HCEC 1CT (cell line): ENCODE measurements at places on chromosomes 1 and 21.

- no peak for DNase-seq
Observed at GRCh38 chr1:53366901-53367502, 39.1 kb upstream of the LRP8 start.

DNA sequence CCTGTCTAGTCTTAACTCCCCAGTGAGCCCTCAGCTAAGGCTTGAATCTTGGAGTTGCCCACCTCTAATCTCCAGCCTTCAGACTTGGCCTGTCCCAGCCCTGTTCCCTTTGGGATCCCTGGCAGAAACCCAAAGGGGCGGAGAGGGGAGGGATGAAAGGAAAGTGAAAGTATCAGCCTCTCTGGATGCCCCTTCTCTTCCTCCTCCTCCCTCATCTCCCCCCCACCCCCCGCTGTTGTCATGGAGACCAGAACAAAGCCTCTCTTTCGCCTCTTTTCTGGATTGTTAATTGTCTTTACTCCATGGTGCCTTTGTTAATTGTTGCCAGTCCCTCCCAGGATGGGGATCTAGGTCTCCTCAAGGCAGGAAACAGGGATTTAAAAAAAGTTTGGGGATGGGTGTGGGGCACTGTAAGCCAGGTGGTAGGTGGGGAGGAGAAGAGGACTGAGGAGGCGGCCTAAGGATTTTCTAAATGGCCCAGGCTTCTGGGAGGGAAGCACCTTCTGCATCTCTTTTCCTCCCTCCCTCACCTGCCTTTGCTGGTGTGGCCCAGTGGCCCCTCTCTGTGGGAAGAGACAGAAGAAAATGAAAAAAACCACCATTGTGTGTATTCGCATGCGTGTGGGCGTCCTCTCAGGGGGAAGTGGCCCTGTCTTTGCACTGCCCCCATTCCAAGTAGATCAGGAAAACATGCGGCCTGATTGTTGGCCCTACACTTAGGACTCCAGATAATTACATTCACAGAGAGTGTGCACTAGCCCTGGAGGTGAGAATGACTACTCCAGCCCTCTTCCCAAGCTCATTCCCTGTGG, 7.5 kb upstream of the SOX13 start:
- DNase-seq, result no peak

GRCh38 chr1:167126811-167127210, 32.9 kb downstream of the STYXL2 start:
- DNase-seq, result no peak

- DNase-seq, result peak; percentile 26
Observed at GRCh38 chr1:110155878-110156522, 5.7 kb downstream of the SLC6A17 start.

DNA sequence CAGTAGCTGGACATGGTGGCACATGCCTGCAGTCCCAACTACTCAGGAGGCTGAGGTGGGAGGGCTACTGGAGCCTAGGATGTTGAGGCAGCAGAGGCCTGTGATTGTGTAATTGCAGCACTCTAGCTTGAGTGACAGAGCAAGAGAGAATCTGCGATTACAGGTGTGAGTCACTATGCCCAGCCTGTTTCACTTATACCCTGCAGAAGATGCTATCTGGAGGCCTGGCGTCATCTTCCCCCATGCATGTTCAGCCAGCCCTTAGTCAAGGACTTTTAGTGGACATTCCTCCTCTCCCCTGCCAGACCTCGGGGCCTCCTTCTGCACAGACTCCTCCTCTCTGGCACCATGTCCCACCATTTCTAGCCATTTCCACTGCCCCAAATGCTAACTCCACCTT, 36.3 kb upstream of the RCC2 start:
- peak; percentile 18 for DNase-seq

DNA sequence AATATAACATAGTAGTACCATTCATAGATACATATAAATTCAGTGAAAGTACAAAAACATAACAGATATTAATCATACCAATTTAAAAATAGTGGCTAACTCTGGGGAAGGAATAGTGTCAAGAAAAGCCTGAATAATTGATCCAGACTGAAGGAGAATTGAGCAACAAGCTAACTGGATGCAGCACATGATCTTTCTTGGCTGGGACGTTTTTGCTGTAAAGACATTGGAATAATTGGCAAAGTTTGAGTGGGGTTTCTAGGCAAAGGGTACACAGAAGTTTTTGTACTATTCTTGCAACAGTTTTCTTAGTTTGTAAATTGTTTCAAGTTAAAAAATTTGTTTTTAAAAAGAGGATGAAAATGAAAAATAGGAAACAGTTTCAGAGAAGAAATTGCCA, 2.6 kb upstream of the SH3GLB1 start:
- no peak for DNase-seq

GRCh38 chr1:8230292-8230621, 87.7 kb upstream of the SLC45A1 start:
- DNase-seq, result no peak

- DNase-seq, result no peak
Observed at GRCh38 chr1:238226810-238227209, 336.1 kb upstream of the ZP4 start.

- no peak for DNase-seq
Observed at GRCh38 chr1:205565799-205566198, 61.3 kb downstream of the CDK18 start.

- DNase-seq, result no peak
Observed at GRCh38 chr1:59643526-59643925, 171.2 kb upstream of the HOOK1 start.

- no peak for DNase-seq
Observed at GRCh38 chr21:17554679-17555465, 42.0 kb downstream of the CXADR start.

- no peak for DNase-seq
Observed at GRCh38 chr1:199474738-199475137, 552.8 kb upstream of the NR5A2 start.

DNA sequence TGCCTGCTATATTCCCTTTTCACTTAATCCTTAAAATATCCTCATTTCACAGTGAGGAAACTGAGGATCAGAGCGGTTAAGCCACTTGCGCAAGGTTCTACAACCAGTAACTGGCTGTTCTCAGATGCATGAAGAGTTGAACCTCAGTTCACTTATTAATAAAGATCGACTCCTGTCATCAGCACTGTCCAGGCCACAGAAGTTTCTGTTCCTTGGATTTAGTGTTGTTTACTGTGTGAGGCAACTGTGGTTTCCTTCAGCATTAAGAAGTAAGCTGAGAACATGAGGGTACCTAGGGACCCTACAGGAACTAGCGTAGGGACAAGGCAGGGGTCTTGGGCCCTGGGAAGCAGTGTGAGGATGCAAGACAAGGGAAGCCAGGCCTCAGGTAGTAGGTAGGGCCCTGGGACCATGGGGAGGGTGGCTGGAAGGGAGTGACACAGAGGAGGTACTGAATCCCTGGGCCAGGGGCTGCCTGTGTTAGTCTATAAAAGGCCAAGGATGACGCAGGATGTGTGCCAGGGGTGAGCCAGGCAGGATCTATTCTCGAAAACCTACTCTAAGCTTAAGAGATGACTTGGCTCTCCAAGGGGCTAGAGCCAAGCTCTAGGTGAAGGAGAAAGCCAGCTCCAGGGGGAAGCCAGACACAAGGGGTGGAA, 181.2 kb upstream of the CSF3R start:
- no peak for DNase-seq
